Thymus (tissue), 14 donors: ENCODE measurements at places on chromosomes 3 and 15. TPM values are rescaled to one million over a fixed set of nuclear protein-coding genes. Genes with fewer than 3 reads are reported as not detected.

DNA sequence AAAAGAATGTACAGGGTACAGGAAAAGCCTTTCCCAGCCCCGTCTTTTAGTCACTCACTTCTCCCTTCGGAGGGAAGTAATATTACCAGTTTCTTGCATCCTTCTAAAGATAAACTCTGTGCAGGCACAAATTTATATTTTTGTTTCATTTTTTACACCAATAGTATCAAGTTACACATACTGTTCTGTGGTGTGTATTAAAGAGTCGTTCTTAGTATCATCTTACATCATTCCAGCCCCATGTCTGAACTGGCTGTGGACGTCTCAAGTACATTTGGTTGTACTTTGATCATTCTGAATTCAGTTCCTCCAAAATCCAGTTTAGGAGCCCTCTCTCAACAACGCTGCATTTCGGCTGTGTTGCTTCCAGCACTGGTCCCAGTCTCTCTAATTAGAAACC lies 68.7 kb downstream of the LMLN start:
- DNase-seq, result no peak

DNA sequence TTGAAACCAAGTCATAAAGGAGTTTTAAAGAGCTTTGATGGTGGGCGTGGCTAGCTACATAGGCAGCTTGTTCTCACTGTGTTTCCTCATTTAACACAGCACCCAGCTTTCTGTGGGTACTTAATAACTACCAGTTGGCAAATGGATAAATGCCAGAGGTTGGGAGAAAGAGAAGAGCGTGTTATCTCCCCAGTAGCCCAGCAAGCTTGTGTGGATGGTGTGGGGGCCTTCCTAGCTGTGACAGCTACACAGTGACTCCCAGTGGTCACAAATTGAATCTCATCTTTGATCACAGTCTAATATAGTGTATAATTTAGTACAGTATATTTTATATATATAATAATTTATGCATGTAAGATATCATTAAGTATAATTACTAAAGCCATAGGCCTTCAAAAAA lies 984.1 kb downstream of the EPHA3 start:
- DNase-seq, result no peak

Gene KLHL40
- total RNA-seq, result 0.14 TPM

Gene C15orf39
- 6.1 TPM for total RNA-seq

DNA sequence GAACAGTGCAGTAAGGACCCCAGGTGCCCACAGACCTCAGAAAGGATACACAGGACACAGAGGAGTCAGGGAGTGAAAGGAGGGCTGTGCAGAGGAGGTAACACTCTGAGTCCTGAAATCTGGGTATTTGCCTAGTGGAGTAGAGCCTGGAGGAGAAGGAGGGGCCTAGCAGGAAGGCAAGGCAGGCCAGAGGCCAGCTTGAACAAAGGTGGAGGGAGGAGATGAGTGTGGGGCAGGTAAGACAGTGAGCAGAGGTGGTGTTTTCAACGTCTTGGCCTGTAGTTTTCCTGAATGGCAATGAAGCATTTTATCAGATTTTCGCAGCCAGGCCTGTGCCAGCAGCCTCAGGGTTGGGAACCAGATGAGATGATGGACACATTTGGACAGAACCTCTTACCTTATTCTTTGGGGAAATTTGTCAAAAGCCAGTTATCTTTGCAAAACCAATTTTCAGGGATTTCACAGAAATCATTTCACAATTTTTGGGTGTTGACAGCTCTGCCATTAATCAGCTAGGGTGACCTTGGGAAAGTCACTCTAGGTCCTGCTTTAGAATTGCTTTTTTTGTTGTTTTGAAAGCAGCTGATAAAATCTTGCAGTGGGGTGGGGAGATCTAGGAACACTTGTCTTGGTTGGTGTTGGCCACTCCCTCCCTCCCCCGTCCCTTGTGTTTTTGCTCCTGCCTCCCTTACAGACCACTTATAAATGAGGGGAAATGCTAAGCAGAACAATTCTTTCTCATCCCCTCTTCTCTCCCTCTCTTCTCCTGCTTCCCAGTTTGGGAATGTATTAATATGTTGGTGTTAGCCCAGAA lies 38.4 kb downstream of the SPSB4 start:
- DNase-seq, result no peak

DNA sequence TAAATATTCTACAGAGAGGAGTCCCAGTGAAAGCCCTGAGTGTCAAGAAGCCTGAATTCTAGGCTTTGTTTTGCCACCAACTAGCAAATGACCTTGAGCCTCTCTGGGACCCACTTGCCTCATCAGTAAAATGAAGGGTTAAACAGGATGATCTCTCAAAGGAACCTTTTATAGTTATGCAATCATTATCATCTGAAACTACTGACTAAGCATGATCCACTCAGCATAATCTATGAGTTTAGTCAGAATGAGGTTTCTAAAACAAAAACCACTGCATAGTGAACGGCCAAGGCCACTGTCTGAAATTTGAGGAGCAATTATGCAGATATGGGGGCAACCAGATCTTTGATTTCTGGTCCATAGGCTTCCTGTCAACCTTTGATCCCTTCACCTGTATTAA lies 319.0 kb downstream of the MECOM start:
- no peak for DNase-seq

GRCh38 chr15:61011576-61012336 lies 217.3 kb downstream of the RORA start:
- DNase-seq, result no peak

Gene DRD3
- total RNA-seq, result not detected

DNA sequence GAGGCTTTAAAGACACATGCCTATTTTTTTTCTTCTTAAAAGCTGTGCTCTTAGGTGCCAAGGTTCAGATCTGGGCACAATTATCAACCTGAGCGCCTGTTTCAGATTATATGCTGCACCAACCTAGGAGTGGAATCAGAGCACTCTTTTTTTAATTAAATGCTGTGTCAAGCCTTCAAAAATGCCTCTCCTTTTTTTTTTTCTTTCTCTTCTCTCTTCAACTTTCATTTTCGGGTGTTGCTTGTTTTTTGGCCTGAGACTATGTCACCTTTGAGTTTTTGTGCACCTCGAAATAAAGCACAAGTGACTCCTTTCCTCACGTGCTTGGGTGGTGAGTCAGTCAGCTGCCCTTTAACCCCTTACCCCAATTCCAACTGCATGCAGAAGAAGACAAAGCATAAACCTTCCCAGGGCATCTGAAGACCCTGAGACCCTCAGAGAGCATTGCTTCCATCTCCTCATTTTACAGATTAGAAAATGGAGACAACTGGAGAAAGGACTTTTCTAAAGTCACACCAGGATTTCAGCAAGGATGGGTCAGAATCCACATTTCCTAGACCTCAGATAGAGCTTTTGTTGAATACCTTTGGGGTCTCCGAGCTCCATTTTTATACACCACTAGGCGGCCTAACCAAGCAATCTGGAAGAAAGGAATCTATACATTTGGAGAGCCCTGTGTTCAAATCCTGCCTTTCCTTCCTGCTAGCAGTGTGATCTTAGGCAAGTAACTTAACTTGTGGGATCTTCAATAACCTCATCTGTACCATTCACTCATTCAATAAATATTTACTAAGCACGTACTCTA lies 631 bp upstream of the PRICKLE2 start:
- DNase-seq, result no peak

- DNase-seq, result no peak
These were observed 71.9 kb downstream of the SMAD3 start for GRCh38 chr15:67137319-67137718.

DNA sequence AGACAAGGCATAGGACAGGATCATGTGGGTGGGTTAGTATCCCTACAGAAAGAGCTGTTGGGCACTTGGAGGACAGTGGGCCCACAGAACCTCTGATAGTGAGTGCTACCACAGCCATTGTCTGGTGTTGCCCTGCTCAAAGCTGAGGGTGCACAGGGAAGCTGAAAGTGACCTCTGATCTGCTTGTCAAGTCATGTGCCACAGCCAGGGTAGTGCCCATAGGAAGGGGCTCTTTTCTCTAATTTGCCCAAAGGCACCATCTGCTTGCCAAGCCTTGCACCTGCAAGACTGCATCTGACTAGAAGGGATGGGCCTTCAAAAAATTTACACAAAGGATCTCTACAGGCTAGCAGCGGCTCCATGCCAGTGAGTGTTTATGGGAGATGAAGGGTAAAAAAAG lies 87.4 kb upstream of the GSK3B start:
- no peak for DNase-seq

Gene SMCO1
- not detected for total RNA-seq

Gene TMCO5A
- not detected for total RNA-seq

- DNase-seq, result no peak
These were observed at the start of gene GRM7 for GRCh38 chr3:6860954-6861624. TSS of gene GRM7 (plus strand) at chr3:6861115.

Gene UBL7
- total RNA-seq, result 78.3 TPM

Gene SNX22
- total RNA-seq, result 9.4 TPM

Gene SIDT1
- 4.2 TPM for total RNA-seq

- DNase-seq, result no peak
These were observed 56.6 kb downstream of the P3H2 start for GRCh38 chr3:190064112-190064511.

Gene ATP13A5
- total RNA-seq, result 0.05 TPM

- no peak for DNase-seq
These were observed 34.6 kb upstream of the FGD5 start for GRCh38 chr3:14784087-14784681.
